CD4-positive, CD25-positive, alpha-beta regulatory T cell (primary cell): ENCODE measurements at places on chromosomes 1 and 21. TPM values are rescaled to one million over a fixed set of nuclear protein-coding genes. Genes with fewer than 3 reads are reported as not detected.

DNA sequence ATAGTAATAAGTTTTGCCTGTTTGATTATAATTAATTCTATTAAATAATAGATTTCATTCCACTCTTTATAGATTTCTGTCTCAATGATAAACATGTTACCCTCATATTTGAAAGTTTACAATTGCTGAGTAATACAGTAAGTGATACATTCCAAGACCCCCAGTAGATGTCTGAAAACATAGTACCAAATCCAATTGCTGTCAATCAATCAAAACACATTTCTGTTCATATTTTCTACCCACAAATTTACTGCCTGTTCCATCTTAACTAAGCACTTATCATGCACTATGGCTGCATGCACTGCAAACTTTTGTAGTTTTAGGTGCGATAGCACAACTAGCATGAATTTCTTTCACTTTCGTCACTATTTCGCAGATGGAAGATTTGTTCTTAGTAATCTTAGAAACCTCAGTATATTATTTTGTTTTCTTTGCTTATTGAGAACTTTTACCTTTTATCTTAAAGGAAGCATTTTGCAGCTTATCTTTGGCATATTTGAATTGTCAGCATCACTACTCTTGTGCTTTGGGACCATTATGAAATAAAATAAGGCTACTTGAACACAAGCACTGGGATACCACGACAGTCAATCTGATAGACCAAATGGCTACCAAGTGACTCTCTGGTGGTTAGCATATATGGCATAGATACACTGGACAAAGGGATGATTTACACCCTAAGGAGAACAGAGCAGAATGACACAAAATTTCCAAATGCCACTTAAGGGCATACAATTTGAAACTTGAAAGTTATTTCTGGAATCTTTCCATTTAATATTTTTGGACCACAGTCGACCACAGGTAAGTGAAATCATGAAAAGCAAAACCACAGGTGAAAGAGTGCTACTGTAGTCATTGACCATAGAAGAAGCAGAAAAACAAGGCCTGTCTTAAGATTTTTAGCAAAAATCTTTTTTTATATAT, 67.6 kb downstream of the RGS13 start:
- DNase-seq = no peak

DNA sequence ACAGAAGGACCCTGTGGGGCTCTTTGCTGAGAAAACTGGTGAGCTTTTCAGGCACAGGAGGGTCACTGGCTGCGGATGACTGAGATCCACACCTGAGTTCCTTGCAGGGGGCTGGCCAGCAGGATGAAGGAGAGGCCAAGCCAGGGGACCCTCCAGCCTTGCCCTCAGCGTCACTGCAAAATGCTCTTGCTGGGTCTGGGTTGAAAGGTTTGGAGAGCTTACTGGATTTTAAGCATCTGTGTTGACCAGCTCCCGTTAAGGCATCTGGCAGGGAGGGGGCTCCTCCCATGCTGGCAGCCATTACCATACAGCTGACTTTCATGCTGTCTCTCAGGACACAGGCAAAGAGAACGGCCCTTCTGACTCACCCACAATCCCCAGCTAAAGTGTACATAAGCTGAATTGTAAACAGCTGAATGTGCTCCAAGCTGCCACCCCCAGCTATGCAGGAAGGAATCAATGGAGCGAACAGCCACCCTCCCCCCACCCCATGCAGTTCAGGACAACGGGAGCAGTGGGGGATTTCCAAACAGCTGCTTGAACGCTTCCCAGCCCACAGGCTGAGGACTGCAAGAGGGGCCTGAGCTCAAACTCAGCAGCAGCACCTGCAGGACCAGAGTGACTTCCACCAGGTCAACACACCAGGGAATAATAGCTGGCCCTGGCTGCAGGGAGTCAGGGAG, 21.3 kb upstream of the A3GALT2 start:
- no peak for DNase-seq

DNA sequence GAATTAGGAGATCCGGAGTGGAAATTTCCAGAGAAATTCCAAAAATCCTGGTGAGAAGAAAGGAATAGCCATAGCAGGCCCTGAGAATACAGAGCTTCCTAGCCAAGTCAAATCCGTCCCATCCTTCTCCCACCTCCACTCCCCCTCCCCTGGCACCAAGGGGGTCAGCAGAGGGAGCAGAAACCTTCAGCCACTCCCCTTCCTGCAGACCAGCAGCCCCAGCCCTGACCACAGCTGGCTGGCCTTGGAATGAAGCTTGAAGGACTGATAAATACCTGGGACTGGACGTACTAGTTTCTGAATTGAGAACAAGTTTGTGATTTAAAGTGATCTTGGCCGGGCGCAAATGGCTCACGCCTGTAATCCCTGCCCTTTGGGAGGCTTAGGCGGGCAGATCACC, 13.8 kb upstream of the RIPPLY3 start:
- no peak for DNase-seq

DNA sequence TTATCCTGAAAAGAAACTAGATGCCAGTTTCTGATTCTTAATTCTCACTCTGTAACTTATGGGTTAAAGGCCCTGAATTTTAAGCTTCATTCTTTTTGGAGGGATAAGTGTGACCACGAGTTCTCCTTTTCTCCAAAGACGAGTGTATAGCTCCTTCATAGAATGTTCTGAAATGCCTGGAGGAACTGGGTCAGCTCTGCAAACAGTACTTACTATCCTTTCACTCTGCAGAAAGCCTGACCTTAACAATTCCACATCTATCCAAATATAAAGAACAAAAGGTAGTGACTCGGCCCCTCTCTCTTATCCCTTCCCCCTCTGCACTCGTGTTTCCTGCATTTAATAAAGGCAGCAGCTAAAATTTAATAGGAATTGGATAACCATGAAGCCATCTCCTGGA, 150.5 kb downstream of the LYPLAL1 start:
- no peak for DNase-seq

DNA sequence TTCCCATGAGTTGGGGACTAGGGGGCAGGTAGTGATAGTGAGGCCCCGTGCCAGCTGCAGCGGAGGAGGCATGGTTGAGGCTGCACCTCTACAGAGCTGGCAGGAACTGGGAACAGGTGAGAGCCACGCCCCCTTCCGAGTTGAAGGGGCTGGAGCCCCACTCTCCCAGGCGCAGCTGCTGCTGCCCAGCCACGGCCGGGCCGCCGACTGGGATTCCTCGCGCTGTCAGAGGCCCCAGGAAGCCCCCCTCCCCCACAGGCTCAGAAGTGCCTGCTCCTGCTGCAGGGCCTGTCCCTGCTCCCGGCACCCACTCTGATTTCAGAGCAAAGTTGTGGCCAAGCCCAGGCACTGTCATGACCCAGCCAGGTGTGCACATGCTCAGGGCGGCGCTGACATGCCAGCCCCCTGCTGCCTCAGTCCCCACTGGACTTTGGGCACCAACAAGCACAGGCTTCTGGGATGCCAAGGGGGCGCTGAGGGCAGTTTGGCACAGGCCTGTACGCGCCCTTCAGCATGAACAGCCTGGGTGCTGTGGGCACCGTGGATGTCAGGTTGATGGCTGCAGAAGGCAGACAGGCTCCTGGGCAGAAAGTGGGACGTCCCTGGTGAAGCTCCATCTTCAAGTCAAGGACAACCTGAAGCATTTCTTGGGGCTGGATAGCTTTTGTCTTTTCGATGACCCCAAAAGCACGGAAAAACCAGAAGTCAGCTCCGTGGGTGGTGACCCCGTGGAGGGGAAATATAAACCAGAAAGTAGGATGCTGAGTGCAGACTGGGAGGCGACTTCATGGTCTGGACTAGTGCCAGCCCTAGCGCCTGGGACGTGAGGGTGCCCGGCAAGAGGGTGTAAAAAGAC, 121.5 kb downstream of the SIM2 start:
- DNase-seq = no peak

DNA sequence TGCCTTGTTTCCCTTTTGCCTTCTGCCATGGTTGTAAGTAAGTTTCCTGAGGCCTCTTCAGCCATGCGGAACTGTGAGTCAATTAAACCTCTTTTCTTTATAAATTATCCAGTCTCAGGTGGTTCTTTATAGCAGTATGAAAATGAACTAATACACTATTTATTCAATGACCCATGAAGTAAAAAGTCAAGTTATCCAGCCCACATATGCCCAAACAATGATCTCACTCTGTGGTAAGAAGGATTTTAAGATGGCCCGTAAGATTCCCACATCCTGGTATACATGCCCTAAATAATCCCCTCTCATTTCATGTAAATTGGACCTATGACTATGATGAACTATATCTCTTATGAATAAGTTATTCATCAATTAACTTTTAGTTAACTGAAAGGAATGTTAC, 1008.3 kb upstream of the B3GALT2 start:
- DNase-seq = no peak

GRCh38 chr1:222026280-222026679, 284.4 kb upstream of the DUSP10 start:
- DNase-seq = no peak

DNA sequence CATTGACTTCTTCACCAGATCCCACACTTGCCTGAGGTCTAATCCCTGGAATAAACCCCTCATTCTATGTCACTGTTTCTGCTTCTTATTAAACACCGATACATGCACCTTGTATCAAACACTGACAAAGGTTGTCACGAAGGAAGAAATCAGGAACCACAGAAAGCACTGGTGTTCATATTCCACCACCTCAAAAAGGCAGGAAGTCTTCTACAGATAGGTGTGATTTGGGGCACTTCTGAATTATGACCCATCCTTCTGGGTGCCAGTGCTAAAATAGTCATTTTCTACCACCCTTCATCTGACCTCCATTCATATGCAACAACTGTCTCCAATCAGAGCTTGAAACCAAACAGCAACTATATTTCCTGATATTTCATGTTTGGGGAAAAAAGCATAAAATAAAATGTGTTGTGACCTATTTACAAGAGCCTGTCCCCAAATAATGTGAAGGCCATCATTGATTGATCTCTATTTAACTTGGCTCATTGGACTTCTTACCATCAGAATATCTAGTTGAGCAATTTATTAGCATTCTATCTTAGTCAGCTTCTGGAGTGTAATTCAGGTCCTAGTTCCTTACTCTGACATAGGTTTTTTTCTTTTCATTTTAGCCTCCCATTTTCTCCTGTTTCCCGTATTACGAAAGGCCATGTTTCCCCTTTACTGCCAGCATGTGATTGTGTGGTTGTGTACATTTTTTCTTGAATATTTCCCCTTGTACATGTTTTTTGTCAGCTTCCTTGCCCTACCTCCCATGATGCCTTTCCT, 43.1 kb downstream of the DUSP10 start:
- no peak for DNase-seq

DNA sequence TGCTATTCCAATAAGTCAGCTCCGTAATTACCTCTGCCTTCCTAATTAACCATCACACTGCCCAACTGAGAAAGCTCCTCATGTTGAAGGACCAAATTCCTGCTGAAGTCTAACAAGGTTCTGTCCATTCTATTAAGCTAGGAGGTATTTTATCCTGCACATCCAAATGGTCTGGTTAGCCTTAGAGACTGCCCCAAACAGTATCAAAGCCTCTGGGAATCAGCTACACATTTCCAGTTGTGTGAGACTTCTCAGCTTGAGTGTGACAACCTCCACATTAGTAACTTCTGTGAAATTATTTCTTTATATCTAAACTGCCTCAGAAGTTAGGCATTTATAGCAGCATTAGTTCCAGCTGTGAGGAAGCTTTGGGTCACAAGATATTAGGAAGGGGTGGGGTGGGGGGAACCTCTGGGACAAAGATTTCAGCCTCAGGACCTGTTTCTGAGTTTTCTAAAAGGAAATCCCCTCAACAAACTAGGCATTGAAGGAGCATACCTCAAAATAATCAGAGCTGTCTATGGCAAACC, 150.5 kb upstream of the DUSP10 start:
- no peak for DNase-seq

GRCh38 chr1:20255666-20256065, 35.0 kb upstream of the VWA5B1 start:
- DNase-seq = no peak

GRCh38 chr1:235088907-235089306, 39.7 kb downstream of the TOMM20 start:
- no peak for DNase-seq

DNA sequence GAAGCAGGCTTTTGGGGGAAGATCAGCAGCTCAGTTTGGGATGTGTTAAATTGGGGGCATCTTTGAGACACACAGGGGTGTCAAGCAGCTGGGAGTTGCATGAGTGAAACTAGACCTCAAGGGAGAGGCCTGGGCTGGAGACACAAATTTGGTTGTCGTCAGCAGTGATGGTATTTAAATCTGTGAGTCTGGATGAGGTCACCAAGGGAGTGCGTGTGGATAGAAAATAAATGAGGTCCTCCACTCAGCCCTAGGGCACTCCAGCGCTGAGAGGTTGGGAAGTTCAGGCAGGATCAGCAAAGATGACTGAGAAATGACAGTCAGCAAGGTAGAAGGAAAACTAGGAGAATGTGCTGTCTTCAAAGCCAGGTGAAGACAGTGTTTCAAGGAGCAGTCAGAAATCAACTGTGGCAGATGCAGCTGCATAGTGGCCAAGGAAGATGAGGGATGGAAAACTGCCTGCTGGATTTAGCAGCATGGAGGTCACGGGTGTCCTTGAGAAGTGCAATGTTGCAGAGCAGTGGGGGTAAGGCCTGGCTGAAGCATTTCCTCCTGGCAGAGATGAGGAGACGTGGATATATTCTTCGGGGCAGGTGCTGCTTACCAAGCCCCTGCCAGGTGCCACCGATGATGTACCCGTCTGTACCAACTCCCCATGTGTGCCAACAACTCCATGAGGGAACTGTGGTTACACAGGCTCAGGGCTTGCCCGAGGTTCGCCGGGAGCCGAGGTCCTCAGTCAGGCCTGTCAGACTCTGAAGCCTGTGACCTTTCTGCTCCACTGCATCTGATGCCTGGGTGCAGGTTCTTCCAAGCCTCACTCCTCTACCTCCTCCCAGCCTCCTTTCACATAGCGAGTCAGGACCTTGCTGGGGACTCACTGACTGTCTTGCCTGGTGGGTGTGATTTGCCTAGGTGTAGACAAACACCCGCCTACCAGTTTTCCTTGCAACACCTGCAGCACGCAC, 11.3 kb downstream of the MAP7D1 start:
- no peak for DNase-seq

DNA sequence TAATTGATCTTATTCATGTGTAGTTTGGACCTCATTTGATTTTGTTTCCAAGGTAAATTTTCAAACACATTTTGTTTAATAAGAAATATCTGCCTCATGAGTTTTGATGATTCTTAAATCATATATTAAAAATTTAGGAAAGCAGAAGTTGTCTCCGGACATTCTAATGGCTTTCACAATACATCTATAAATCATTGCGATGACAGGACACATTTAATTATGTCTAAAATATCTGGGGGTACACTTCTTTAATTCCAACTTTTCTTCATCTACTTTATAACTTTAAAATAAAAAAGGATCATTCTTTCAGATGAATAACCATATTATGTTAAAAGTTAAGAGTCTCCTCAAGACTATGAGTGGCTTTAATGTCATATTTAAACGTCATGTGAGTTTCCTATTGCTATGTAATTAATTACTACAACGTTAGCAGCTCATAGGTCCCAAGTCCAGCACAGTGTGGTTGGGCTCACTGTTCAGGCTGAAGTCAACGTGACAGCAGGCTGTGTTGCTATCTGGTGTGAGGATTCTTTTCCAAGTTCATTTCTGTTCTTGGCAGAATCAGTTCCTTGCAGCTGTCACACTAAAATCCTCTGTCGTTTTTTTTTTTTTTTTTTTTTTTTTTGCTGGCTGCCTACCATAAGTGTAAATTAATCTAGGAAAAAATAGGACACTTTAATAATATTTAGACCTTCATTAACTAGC, 893.5 kb downstream of the LTN1 start:
- DNase-seq = no peak

GRCh38 chr1:28417441-28417922, 47.9 kb downstream of the PHACTR4 start:
- no peak for DNase-seq

Gene NFASC
- not detected for total RNA-seq

Gene BEND5
- total RNA-seq = 2.2 TPM

Gene ARTN
- total RNA-seq = 1.5 TPM

Gene ATAD3C
- total RNA-seq = 3.4 TPM

Gene EIF3I
- 123 TPM for total RNA-seq

Gene ATP6V1G3
- total RNA-seq = not detected
